ENCODE measurements at places on chromosomes 2 and 18.

GRCh38 chr2:34317797-34318196 lies 718.7 kb upstream of the FAM98A start:
- DNase-seq: no peak

DNA sequence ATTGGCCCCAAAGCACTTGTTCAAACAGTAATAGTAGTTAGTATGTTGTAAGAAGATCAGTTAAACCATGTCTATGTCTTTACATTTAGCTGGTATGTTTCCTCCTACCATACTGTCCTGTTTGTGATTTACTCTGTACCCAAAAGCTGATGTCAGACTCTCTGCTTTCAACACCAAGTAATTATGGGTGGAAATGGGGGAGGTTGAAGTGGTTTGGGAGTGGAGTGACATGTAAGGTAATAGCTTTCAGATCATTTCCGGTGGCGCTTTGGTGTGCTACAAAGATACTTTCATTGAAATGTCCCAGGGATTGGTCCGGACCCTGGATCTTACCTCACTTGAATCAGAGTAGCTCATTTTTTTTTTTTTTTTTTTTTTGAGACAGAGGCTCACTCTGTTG lies 39.7 kb upstream of the TGIF1 start:
- no peak for DNase-seq

DNA sequence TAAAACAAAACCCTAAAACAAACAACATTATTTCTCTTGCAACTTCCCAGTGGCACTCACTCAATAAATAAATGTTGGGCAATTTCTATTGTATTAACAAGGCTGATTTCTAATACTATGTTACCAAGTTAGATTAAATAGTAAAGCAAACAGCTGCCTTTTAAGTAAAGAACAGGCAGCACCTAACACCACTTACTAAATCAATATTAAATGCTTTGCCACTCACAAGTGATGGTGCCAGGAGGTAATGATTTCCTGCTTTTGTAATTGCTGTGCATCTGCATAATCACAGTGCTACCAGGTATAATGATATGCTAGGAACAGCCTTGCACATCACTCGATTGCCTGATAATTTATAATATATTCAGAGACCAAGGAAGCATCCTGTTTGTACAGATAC lies 276.5 kb downstream of the NBAS start:
- DNase-seq: no peak

- no peak for DNase-seq
These were observed 152.7 kb downstream of the SUCLG1 start for GRCh38 chr2:84306361-84306760.

- no peak for DNase-seq
These were observed 201.3 kb upstream of the GALNT5 start for GRCh38 chr2:157056200-157056676.

DNA sequence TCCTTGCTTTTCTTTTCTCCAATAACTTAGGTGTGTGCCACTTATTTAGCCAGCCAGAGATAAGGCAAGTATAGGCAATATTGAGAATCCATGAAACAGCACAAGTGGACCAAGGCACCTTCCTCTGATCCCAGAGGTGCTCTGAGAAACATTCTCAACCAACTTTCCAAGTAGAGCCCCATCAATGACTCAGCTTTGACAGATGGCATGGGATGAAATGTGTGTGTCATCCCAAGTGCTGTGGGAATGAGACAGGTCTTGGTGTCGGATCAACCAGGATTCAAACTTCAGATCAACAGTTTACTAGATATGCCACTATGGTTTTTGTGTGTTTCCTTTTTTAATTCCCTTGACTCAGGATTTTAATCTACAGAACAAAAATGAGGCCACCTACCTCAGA lies 164.0 kb downstream of the GRB14 start:
- no peak for DNase-seq

DNA sequence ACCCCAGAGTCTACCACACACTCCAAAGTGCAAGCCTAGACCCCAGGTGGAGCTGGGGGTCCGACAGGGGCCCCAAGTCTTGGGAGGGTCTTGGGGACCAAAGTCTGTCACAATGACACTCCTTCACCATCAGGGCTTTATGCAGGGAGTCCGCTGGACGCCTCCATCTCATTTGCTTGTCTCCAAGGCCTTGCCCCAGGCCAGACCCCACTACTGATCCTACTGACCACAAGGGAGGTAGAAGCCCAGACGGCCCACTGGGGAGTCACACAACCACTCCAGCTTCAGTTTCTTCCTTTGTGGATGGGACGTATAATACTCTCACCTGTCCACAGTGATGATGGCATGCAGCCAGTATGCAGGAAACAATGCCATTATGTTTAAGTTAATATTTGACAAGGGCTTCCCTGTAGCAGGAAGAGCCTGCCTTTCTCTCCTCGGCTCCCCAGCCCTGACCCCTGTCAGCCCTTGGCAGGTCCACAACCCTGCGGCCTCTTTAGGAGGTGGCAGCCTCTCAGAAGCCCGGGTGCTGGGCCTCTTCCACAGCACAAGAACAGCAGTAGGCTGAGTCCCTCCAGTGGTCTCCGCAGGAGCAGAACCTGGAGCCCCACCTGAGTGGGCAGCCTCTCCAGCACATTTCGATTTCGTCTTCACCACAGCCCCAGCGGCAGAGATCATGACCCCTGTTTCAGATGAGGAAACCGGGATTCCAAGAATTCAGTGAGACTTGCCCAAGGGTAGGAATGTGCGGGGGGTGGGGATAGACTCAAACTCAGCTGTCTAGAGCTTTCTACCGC lies 6.5 kb downstream of the BIN1 start:
- no peak for DNase-seq

DNA sequence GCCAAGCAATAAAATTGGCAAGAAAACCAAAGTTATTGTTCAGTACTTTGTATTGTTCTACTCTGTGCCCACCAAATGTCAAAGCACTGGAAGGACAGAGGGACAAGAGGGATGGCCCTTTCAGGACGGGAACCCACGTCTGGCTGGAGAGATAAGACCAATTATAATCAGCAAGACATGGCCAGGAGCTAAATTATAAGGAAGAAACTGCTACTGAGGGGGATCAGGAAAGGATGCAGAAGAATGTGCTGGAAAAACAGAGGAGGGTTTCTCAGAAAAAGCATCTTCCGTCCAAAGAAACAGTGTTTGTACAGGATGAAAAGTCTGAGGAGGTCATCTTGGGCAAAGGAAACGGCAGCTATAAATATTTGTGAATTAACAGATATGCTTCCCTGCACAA lies 46.4 kb upstream of the NARS1 start:
- no peak for DNase-seq

- no peak for DNase-seq
These were observed 1.3 kb downstream of the KIAA2012 start for GRCh38 chr2:202074324-202074723.

GRCh38 chr18:8380926-8381325 lies 228.3 kb upstream of the RAB12 start:
- DNase-seq: no peak

- no peak for DNase-seq
These were observed 739.5 kb upstream of the SALL3 start for GRCh38 chr18:78240101-78240500.

DNA sequence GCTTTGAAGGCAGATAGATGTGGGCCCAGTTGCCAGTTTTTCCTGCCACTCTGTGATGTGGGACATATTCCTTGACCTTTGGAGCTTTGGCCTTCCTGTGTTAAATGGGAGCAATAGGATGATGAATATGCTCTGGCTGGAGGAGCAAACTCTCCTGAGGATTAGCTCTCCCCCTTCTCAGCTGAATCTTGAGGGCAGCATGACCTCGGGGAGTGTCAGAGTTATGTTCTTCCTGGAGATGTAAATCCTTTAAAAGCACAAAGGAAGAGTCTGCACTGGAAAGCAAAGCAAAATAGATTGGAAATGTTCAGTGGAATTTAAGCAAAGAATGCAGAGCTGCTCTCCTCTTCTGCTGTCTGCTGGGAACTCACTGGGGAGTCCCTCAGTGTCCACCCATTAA lies 160.1 kb downstream of the ALK start:
- DNase-seq: no peak

- no peak for DNase-seq
These were observed 242.7 kb upstream of the MYT1L start for GRCh38 chr2:2573658-2574293.

DNA sequence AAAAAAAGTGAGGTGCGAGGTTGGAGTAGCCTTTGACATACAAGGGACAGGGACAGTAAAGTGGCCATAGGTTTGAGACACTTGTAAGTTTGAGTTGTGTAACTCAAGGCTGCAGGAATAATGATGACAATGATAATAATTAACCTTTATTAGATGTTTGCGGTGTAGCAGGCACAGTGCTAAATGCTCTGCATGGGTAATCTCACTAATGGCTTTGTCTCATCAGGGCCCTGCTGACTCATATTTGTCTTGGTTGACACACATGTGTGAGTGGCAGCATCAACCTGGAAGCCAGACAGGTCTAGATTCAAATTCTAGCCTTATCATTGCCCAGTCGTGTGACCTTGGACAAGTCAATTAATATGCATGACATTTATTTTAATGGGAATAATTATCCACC lies 126.2 kb downstream of the FSHR start:
- no peak for DNase-seq

GRCh38 chr2:197513915-197514314 lies 2.0 kb upstream of the MOB4 start:
- no peak for DNase-seq

DNA sequence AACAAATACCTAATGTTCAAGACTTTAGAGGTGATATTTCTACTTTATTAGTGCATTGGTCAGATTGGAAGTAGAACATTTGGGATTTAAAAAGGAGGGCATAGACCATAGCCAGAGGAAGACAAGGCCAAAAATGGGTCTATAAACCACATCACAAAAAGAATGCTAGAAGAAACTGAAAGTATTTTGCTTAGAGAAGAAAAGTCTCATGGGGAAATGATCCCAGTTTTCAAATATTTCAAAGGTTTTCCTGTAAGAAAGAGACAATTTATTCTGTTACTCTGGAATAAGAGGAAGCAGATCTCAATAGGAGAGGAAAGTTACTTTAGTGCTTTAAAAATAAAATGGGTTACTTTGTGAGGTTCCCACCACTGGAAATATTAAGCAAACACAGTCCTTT lies 341.4 kb downstream of the TNS1 start:
- DNase-seq: no peak

DNA sequence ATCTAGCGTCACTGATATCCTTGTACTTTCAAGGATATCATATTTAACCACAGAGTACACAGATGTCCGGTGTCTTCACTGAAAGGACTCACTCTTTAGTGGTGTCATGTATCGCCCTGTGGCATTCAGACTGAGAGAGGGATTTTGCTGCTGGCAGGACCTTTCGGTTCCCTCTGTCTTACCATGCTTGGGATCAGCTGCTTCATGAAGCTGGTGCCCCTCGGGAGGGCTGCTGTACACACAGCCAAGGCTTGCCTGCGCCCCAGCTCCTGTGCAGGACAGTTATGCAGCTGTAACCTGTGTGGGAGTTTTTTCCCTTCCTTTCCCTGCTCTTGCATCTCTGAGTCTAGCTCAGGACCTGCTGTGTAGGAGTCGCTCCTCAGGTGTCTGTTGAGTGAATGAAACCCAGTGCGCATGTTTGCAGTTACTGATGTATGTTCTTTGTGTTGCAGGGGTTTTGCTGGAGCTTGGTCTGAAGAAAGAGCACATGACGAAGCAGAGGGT lies 64.4 kb downstream of the GREB1 start:
- no peak for DNase-seq

- no peak for DNase-seq
These were observed at the start of gene NEU2 for GRCh38 chr2:233032551-233033320. NEU2 (plus strand) TSS chr2:233032672; CDS start chr2:233032672, 0 bp downstream.

DNA sequence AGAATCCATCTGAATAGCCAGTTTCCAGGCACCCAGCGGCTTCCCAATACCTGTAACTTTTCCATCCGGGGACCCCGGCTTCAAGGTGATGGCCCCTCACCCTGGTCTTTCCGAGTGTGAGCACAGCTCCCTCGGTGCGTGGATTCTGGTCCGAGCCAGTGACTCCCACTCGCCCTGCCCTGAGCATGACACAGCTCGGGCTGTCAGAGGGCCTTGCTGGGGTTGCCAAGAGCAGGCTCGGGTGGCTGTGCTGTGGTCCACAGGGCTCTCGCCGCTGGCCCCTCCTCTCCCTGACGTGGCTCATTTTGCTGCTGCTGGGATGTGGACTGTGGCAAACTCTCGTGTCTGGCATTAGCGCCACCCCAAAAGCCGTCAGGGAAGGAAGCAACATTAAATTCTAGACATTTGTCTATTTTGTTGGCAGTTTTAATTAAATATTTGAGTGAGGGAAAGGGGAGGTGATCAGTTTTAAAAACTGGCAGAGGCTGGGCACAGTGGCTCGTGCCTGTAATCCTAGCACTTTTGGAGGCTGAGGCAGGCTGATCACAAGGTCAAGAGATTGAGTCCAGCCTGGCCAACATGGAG lies 5.6 kb upstream of the ESPNL start:
- no peak for DNase-seq

DNA sequence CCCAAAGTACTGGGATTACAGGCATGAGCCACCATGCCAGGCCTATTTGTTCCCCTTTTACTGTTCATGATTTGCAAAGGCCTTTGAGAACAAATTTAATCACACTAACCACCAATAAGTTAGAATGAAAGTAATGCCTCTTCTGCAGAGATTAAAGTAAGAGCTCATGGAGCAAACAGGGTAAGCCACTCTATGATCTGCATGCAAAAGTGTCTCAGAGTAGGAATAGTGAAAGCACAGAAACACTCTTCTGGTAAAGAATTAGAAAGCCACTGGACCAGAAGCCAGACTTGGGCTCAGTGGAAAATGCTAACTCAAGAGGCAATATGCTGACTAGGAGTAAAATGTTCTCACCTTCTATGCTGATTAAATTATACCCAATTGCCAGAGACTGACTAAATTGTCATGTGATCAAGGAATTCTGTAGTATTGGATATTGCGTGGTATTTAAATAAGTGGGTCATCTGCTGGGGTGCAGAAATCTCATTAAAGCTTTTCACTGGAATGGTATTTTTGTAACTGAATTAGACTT lies 235.3 kb upstream of the ERBB4 start:
- no peak for DNase-seq

GRCh38 chr2:149169656-149170055 lies 131.2 kb downstream of the LYPD6B start:
- DNase-seq: no peak

GRCh38 chr2:84526562-84526961 lies 10.3 kb downstream of the DNAH6 start:
- no peak for DNase-seq

DNA sequence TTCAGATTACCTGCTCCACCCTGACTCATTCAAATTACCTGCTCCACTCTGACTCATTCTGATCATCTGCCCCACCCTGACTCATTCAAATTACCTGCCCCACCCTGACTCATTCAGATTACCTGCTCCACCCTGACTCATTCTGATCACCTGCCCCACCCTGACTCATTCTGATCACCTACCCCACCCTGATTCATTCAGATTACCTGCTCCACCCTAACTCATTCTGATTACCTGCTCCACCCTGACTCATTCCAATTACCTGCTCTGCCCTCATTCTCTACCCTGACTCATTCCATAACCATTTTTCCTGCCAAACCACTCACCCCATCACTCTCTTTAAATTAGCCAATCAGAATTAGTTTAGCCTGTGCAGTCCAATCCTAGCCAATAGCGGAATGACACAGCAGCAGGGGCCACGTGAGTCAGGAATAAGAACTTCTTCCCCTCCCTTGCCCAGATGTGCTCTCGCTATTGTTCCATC lies 26.2 kb downstream of the CFAP53 start:
- no peak for DNase-seq

All from stimulated activated CD4-positive, alpha-beta T cell treated with anti-CD3 and anti-CD28 coated beads, Interleukin-15, amount 100 ng/mL, for 1 hour (primary cell).